ENCODE measurements at places on chromosomes 3 and 15. TPM values are rescaled to one million over a fixed set of nuclear protein-coding genes. Genes with fewer than 3 reads are reported as not detected.

Gene USP4
- 29.8 TPM for total RNA-seq

Gene ARGFX
- not detected for total RNA-seq

Gene ITPR1
- 57.9 TPM for total RNA-seq

Gene PGBD4
- 3.3 TPM for total RNA-seq

Gene SCN5A
- total RNA-seq = 0.30 TPM

Gene RGMA
- 0.32 TPM for total RNA-seq

Gene THOC7
- total RNA-seq = 42.2 TPM

Gene HES1
- 3.7 TPM for total RNA-seq

Gene C2CD4B
- not detected for total RNA-seq

Gene LSAMP
- total RNA-seq = 5.7 TPM

Data from smooth muscle cell of the umbilical artery (primary cell).